ENCODE measurements at places on chromosomes 5 and 9.

GRCh38 chr9:71706176-71706575 is 62.1 kb downstream of the CEMIP2 start:
- DNase-seq: no peak

DNA sequence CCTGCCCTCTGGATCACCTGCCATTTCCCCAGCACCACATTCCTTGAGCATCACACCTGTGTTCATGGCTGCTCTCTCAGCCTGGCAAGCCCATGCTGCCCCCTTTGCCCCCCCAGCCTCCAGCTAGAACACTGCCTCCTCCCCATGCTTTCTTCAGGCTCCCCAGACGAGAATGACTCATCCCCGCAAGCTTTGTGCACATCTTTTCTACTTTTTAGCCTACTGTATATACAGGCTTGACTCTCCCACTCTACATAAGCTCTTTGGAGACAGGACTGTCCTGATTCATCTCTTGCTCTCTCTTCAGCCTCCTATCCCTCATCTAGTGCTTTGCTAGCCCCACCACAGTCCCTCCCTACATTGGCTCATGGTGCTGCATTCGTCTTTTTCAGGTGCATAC is 19.9 kb upstream of the GLIPR2 start:
- DNase-seq: no peak

GRCh38 chr5:176781638-176782570 is 28.5 kb upstream of the UNC5A start:
- no peak for DNase-seq

DNA sequence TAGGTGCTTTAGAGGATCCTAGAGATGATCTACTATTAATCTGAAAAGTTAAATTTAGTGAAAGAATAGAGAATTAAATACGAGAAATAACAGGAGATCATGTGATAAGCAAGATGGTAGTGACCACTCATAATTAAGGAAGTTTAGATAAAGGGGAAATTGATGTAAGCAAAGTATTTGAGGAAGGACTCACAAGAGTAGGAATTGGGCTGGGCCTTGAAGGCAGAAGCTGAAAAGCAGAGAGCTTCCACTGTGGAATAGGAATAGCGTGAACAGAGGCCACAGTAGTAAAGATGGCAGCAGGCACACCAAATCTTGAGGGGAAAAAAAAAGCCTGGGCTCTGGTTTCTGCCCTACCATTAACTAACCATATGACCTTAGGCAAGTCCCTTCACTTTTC is 38.0 kb downstream of the KIF24 start:
- no peak for DNase-seq
